CD4-positive, alpha-beta T cell treated with Interferon alpha-2 for 1 hour (primary cell): ENCODE measurements at places on chromosomes 5 and 9.

GRCh38 chr5:63690546-63690945, 271.7 kb downstream of the HTR1A start:
- DNase-seq = no peak

- DNase-seq = no peak
Observed at GRCh38 chr5:102294886-102295395, 1.1 kb downstream of the SLCO4C1 start.

GRCh38 chr5:38258319-38259061, at the start of gene EGFLAM:
Gene EGFLAM (plus strand): TSS chr5:38258559. CDS start chr5:38258755, 196 bp downstream.
- DNase-seq = no peak

DNA sequence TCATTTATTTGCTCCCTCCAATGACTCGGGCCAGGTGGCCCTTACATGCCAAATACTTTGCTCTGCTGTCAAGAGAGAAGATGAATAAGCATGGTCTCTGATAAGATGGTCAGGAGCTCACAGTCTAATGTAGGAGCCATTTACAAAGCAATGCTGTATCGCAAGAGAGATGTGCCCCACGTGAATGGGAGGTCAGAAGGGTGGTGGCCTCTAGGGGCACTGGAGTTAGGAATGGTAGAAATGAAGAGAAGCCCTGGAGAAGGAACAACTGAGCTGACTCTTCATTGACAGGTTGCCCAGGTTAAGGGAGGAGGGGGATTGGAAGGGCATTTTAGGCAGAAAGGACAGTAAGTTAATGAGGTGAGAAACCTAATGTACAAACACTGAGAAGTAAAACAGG, 286.5 kb downstream of the KCTD16 start:
- no peak for DNase-seq

- DNase-seq = peak; percentile 61
Observed at GRCh38 chr5:170100066-170100943, 5.4 kb upstream of the FOXI1 start.

GRCh38 chr5:143108498-143109128, 294.9 kb downstream of the NR3C1 start:
- DNase-seq = no peak

DNA sequence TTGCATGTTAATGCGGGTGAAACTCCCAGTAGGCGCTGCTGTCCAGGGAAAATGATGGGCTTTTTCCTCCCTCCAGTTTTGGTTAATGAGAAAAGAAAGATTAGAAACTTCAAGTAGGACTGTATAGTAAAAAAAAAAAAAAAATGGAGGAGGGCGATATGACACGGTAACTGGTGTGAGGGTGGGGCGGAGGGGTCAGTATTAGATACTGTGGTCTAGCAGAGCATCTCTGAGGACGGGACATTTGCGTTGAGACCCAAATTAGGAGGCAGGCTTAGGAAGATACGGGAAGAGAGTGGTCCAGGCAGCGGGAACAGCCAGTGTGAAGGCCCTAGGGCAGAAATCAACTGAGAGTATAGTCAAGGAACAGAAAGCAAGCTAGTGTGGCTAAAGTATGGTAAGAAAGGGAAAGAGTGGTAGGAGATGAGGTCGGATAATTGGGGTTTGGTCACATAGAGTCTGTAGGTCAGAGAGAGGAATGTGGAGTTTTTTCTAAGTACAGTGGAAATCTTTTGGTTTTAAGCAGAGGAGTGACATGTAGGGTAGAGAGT, 707 bp downstream of the RMND5B start:
- no peak for DNase-seq

DNA sequence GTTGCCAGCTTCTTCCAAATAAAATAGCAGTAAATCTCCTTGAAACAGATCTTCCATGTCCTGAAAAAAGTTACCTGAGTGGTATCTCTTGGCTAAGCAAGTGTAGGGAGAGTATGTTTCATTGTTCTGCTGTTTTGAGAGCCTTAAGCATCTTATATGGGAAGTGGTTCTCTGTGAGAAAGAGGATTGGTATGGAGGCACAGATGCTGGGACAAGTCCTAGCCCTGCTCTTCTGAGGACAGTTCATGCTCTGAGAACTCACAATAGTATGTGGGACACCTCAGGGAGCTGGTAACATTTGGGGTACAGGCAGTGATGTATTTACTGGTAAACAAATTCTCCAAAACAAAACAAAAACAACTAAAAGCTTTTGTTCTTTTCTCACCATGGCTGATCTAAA, 2.0 kb downstream of the PPP3R2 start:
- DNase-seq = no peak

DNA sequence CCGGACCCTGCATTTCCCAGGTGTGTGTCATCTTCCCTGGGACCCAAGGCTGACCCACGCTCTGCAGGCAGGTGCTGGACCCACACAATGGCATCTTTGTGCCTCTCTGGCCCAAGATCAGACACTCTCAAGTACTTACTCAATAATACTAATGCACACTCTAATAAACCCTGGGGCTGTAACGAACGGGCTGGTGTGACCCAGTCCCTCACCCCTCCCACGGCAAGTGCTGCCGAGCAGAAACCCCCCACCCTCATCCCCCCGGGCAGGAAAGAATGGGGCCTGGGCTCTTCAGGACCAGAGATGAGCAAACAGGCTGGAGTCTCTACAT, 1.1 kb upstream of the OBP2B start:
- no peak for DNase-seq

DNA sequence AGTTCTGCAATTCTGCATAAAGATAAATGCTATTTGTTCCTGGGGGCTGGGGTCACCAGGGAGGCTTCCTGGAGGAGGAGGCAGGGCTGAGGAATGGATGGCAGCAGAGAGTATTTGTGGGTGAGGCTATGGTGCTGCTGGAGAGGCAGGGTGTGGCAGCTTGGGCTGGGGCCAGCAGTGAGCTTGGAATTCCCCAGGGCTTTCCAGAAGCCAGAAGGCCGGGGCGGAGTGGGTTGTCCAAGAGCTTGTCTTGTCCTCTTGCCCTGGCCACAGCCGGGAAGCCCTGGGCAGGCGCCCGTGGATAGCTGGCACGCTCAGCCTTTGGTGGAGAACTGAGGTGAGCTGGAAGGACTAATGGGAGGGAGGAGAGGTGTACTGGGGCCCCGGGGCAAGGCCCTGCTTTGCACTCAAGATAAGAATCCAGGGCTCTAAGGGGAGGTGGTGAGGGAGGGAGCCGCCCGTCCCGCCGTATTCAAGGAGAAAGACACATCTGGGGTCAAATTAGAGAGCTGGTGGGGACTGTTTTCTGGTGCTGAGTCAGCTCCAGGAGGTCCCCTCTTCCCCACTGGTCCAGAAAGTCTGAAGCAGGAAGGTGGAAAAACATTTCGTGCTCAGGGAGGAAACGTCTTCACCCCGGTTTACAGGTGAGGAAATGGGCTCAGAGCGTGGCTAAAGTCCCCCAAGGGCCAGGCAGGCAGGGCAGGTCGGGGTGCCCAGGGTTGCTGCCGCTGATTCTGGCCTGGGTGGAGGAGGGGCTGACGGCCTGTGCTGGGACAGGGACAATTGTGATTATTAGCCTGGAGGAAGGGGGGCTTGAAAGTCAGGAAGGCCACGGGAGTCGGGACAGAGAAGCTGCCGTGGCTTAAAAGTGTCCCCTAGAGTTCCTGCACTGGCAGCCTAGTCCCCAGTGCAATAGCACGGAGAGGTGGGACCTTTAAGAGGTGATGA, 26.9 kb upstream of the CNOT6 start:
- DNase-seq = no peak

- DNase-seq = no peak
Observed at GRCh38 chr5:59319250-59319649, 574.3 kb downstream of the PDE4D start.

DNA sequence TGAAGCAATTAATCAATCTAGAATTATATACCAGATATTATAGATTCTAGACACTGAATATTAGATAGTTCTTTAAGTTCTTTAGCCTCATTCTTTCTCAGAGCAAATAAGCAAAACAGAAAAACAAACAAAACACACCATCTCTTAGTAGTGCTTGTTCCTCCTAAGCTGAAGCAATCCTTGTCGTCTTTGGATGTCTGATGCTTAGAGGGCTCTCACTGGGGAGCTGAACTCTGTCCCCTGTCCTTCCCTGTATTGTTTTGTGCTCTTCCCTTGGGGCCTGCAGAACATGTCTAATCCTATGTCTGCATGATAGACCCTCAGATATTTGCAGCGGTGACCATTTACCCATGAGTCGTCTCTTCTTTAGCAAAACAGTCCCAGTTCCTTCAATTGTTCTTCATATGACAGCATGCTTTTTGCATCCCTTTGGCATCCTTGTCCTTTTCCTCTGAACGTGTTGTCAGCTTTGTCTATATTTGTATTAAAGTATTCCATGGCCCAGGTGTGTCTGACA, 114.3 kb downstream of the ARHGEF28 start:
- no peak for DNase-seq

DNA sequence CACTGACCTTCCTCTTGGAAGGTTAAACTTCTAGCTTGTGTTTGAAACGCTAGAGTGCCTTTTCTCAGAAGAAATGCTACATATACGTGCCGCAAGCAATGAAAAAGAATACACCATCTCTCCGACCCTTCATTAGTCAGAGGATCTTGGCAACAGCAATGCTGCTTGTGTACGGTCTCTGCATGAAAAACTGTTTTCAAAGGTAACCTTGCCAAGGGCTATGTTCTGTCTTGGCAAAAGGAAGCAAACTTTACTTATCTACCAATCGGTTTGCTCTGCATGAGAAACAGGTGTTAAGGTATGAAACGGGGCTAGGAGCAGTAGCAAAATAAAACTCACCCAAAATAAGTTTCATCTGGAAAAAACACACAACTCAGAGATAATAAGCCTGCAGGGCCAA, 297.8 kb downstream of the FBXL17 start:
- no peak for DNase-seq
